Stimulated activated CD8-positive, alpha-beta memory T cell treated with anti-CD3 and anti-CD28 coated beads, Interleukin-7, amount 100 ng/mL, for 4 hours (primary cell): ENCODE measurements at places on chromosomes 11 and 22.

GRCh38 chr11:133477251-133477625, 55.1 kb downstream of the OPCML start:
- no peak for DNase-seq

DNA sequence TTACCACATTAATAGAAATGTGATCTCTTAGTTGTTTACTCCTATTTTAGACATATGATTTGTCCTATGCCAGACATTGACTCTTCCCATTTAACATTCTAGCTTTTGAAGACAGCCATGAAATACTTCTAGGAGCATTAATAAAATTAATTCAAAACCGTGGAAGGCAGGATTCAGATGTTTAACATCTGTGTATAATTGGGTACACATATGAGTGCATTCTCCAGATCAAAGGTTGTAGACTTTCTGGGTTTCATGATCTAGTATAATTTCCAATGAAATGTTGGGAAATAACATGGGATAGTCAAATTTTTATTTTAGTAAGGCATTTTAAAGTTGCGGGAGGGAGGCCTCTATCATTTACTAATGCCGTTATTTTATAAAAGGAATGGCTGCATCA, 35.2 kb upstream of the CCDC89 start:
- no peak for DNase-seq

DNA sequence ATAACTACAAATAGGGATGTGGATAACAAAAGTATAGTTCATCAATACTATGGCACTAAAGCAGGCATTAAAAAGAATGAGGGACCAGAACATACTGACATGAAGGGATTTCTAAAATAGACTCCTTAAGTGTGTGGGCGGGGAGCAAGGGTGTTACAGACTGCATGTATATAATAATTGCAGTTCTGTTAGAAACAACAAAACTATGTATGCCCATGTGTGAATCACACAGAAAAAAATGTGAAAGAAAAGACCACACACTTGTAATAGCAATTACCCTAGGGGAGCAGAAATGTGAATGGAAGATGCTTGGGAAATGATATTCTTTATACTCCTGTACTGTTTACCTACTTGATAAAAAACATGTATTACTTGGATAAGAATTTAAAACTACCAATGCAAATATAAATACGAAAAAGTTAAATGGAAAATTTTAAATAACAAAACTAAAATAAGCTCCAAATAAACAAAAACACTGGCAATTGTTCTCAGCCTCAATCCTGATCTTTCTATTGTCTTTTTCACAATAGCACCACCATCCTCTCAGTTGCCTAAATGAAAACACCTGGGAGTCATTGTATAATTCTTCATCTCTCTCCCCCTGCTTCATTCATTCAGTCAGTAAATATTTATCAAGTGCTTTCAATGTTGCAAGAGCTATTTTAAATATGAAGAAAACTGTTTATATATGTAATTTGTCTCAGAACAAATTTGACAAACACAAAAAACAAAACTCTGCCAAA, 129.8 kb downstream of the FCHSD2 start:
- DNase-seq, result no peak

DNA sequence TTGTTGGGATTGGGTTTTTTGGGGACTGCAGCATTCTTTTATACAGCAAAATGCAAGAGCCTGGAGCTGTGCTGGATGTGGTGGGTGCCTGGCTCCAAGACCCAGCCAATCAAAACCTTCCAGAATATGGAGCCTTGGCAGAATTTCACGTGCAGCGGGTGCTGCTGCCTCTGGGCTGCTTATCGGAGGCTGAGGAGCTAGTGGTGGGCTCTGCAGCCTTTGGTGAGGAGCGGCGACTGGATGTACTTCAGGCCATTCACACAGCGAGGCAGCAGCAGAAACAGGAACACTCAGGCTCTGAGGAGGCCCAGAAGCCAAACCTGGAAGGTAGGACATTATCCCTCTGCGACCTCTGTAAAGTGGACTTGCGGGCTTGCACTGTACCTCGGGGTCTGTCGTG, 5.6 kb downstream of the PEX26 start:
- no peak for DNase-seq
